Immature natural killer cell (primary cell): ENCODE measurements at places on chromosomes 6 and 20. TPM values are rescaled to one million over a fixed set of nuclear protein-coding genes. Genes with fewer than 3 reads are reported as not detected.

- H3K27ac ChIP-seq, result no peak overlapping the region
- H3K36me3 ChIP-seq, result peaks cover 9% of the 10 kb centered on the region
- H3K4me3 ChIP-seq, result no peak overlapping the region
These were observed 70.8 kb downstream of the CHMP4B start for GRCh38 chr20:33881989-33882388.

- H3K4me1 ChIP-seq, result peaks cover 25% of the 10 kb centered on the region
- H3K27ac ChIP-seq, result no peak overlapping the region
- H3K36me3 ChIP-seq, result no peaks in the 10 kb centered on the region
These were observed 102.1 kb downstream of the ASXL1 start for GRCh38 chr20:32460231-32460630.

The UTRN gene
- polyA plus RNA-seq, result 261 TPM

- no peak overlapping the region for H3K27ac ChIP-seq
- no peak for DNase-seq
- peaks cover 40% of the 10 kb centered on the region for H3K27me3 ChIP-seq
- H3K4me1 ChIP-seq, result peaks cover 6% of the 10 kb centered on the region
These were observed 8.5 kb downstream of the TRIM15 start for GRCh38 chr6:30171677-30172471.

DNA sequence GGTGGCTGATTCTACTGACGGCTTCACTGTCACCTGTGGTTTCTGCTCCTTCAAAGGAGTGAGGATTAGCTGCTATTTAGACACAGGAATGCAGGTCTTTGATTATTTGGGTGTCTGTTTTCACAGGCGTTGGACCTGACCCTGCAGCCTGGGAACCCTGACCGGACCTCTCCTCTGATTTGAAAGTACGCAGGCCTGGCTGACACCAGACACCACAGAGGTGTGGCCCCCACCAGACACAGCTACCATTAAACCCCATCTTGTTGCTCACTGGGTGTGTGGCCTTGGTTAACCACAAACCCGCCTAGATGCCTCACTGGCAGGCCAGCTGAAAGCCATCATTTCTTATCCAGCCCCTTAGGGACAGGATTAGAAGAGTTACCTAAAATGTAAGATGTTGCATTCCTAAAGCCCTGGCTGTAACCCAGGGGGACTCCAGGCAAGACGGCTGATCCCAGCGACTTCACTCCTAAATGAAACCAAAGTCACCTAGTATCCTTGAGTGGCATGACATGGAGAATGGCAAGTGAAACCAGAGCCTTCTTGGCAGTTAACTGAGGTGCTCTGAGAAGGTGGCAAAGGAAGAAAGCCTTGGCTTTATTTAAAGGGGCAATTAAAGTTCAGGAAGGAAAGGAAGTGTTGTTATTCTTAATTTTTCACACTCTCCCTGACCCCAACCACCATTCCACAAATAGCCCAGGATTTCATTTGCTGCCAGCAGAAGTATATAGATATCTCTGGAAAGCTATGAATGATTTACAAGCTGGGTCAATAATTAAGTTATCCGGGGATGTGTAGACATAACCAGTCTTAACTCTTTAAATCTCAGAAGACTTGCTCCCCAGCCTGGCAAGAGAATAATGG lies 169.9 kb downstream of the QRSL1 start:
- peaks cover 11% of the 10 kb centered on the region for H3K27me3 ChIP-seq
- no peak overlapping the region for H3K4me3 ChIP-seq
- no peak overlapping the region for H3K27ac ChIP-seq
- peaks cover 12% of the 10 kb centered on the region for H3K4me1 ChIP-seq
- H3K36me3 ChIP-seq, result no peaks in the 10 kb centered on the region

DNA sequence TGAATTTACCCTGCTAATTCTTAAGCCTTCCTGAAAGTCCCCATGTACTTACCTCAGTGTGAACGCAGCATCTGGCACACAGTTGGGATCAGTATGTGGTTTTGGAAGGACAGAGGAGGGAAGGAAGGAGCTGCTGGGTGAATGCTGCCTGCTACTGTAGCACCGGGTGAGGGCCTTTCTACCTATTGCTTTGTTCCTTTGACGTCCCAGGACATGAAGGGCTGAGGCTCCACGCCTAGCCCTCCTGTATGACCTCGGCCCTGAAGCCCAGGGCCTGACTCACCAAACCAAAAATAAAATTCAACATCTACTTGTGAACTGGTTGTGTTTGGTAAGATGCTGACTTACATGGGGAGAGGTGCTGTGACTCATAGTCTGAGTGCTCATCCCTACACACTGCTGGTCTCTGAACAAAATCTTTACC lies 51.1 kb downstream of the ARID1B start:
- H3K27ac ChIP-seq, result no peak overlapping the region
- H3K4me3 ChIP-seq, result no peak overlapping the region
- no peaks in the 10 kb centered on the region for H3K27me3 ChIP-seq
- H3K36me3 ChIP-seq, result no peaks in the 10 kb centered on the region
